ENCODE measurements at places on chromosomes 6 and 20.

- DNase-seq: no peak
These were observed 39.0 kb downstream of the PYGB start for GRCh38 chr20:25286917-25287316.

- DNase-seq: no peak
These were observed 56.5 kb upstream of the HDGFL1 start for GRCh38 chr6:22512686-22513427.

DNA sequence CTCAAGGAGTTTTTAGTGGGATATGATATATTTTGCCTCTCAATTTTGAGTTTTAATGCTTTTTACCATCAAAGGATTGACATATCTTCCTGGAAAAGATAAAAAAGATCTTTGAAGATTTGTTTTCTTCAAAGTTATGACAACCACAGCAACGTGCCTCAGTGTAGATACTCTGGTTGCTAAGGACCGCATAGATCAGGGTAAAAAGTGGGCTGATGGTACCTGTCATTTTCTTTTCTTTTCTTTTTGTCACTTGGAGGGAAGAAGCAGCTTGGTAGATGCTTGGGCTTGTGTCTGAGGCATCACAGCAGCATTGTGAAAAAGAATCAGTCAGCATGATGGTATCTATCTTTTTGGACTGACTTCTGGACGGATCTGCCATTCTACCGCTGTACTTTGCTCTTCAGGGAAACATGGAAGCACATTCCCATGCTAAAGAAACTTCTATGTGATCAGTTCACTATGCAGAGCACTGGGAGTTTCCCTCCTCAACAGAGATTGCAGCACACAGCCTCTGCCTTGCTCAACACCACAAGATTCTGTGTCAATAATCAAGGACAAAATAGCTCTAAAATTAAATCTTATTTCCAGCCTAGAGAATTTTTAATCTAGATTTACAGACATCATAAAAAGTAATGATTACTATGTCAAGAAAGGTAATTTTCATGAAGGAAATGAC lies 54.8 kb upstream of the SGK1 start:
- no peak for DNase-seq

GRCh38 chr20:64098471-64099013 lies 8.8 kb downstream of the NPBWR2 start:
- DNase-seq: no peak

GRCh38 chr20:33791959-33792597 lies 19.1 kb upstream of the CHMP4B start:
- peak; percentile 53 for DNase-seq

- DNase-seq: no peak
These were observed 106.4 kb upstream of the CARMIL1 start for GRCh38 chr6:25172819-25173218.

GRCh38 chr6:165922309-165922794 lies 245.3 kb downstream of the TBXT start:
- DNase-seq: peak; percentile 78

DNA sequence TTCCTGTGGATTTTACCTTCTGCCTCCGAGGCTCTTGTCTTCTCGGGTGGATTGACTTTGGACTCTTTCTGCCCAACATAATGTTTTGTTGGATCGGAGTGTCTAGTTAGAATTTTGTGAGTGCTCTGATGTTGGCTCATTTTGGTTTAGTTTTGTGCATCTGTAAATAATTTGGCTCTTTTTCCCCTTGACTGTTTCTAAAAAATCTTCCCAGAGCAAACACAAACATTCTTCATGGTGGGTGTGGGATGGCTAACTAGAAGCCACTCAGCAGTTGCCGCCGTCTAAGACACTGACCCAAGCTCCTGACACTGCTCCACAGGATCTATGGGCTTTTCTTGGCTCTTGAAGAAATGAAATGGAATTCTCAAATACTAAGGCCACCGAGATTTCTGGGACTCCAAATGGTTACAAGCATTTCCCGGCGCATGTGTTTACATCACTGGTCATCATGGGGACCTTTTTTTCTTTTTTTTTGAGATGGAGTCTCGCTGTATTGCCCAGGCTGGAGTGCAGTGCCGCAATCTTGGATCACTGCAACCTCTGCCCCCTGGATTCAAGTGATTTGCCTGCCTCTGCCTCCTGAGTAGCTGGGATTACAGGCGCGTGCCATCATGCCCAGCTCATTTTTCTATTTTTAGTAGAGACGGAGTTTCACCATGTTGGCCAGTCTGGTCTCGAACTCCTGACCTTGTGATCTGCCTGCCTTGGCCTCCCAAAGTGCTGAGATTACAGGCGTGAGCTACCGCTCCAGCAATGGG lies 92.0 kb upstream of the FRMD1 start:
- no peak for DNase-seq

DNA sequence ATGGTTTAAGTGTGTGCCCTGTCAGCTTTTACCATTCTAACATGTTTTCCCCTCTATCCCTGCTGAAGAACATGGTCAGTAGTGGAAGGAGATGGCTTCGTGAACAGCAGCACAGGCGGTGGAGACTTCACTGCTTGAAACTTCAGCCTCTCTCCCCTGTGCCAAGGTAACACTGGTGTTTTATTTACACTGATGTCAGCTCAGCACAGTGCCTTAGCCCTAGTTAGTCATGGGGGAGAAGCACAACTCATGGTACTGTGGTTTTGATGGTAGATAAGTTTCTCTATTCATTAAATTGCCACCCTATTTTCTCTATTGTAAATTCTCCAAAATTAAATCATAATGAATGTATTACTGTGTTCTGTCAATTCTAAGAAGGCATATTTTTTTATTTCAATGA lies 56.6 kb downstream of the MTHFD1L start:
- DNase-seq: no peak

- DNase-seq: peak; percentile 91
These were observed 7.0 kb downstream of the CEP250 start for GRCh38 chr20:35462351-35462750.

DNA sequence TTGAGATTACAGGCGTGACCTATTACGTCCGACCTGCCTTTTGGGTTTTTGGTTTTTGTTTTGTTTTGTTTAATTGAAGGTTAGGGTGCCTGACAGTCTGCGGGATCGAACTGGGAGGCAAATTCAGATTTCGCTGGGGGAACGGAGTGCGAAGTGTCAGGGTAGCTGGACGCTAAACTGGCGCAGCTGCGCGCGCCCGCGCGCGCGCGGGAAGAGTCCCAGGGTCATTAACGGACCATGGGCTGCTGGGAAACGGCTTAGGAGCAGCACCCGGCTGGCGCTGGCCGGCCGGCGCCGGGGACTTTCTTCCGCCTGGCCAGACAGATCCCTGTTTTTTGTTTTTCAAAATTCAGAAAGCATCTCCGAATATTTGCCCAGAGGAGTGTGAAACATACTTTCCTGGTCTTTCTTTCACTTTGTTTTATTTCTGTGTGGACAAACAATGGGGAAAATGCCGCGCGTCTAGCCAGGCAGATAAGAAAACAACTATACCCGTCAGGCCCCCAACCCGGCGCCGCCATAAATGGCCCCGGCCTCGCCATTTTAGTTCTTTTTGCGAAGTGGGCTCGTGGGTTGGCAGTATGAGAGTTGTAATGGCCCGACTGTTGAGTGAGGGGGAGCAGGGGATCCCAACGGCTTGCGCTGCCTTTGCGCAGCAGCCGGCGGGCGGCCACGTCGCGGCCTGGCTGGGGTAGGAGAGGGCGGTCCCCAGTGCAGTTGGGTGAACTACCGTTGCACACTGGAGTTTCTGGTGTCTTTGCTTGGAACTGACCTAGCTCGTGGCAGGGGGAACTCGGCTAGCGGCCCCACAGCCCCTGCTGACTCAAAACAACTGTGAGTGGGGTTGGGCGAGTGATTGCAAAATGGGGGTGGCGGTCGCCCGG lies 7.1 kb downstream of the HSPA1B start:
- peak; percentile 98 for DNase-seq

DNA sequence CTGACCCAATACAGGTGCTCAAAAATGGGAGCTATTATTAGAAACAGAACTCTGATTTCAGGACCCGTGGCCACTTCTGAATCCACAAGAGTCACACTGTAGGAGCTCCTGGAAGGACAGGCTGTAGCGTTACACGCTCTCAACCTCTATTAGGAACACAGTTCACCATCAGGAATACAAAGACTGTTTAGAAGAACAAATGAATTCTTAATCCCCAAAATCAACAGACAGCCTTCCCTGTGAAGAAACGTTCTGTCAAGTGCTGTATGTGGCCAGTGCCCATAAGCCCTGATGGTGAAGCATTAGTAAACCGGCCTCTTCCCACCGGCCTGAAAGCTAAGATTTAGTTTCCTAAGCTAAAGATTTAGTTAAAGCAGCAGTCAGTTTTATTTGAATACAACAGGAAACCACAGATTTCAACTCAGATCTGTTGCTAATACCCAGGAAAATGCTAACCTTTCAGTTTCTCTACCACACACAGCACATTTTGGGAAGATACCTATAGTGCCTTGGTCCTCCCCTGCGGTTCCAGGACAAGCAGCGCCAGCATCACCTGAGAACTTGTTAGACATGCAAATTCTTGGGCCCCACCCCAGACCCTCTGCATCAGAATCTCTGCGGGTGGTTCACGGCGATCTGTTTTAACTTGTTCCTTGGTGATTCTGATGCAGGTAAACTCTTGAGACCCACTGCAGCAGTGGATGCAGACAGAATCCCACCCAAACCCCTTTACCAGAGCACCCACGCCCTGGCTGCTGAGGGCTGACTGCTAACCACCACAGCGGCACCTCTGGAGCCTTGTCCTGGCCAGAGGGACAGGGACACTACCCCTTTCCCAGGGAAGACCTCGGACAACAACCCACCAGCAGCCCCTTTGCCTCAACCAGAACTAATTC lies 33.4 kb downstream of the MTRES1 start:
- DNase-seq: no peak

GRCh38 chr6:87675004-87675681 lies 26.9 kb downstream of the AKIRIN2 start:
- DNase-seq: peak; percentile 78

GRCh38 chr6:100658486-100658885 lies 193.8 kb upstream of the SIM1 start:
- DNase-seq: no peak

GRCh38 chr20:20856306-20856705 lies 143.9 kb upstream of the RALGAPA2 start:
- DNase-seq: no peak
